ENCODE measurements at places on chromosomes 12 and 14.
A peak's percentile ranks its signal among the peaks of the same experiment; 100 is the strongest.

- no peak for DNase-seq
These were observed 44.1 kb upstream of the KCNJ8 start for GRCh38 chr12:21818627-21819026.

DNA sequence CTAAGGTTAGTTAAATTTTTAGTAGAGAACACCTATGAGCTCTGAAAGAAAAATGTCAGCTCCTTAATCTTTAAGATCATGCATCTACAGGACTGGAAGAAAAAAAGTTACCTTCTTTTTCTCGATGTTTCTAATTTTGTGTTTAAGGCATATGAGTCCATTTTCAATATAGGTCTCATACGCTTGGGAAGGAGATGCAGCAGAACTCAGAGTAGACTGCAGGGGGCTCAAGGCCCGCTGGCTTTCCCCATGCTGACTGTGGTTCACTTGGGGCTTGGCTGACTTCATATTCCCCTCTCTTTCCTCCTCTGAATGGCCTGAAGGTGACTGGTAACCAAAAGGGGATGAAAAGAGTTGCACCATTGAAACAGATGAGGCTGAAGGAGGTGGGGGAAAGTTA lies 1.5 kb downstream of the CAPRIN2 start:
- DNase-seq, result peak; percentile 39

GRCh38 chr12:62834971-62835547 lies 99.9 kb downstream of the PPM1H start:
- no peak for DNase-seq

DNA sequence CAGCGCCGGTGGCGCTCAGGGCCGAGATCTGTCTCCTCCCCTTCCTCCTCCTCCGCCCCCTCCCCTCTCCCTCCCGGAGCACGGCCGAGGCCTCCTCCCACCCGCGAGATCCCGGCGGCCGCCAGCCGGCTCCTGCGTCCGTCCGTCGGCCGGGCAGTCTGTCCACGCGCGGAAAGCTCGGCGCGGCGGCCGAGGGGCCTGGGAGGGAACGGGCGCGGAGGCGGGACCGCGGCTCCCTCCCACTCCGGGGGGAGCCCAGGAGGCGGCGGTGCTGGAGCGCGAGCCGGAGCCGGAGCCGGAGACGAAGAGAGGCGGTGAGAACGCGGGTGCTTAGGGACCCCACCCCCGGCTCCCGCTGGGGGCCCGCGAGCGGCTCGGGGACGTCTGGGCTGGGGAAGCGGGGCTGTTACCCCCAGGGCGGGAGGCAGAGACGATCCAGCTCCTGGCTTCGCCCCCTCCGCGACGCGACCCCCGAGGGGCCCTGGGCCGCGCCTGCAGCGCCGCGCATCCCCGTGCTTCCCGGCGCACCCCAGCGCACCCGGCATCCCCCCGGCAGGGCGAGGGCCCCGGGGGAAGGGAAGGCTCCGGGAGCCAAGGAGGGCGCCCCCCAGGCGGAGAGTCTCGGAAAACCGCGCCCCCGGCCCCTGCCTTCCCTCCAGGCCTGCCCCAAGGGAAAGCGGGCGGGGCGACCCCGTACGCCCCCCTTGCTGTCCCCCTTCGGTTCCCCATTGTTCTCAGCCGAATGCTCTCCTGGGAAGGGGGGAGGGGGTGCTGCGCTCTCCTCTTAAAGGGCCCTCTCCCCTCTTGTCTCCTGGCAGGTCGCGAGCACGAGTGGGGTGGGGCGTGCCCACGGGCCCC lies at the start of gene DTX1:
DTX1 (plus strand) TSS at position 100 of the 858 bp plus-strand sequence. CDS start 1,463 bp downstream, outside the sequence.
- DNase-seq, result no peak

- no peak for DNase-seq
These were observed 13.5 kb upstream of the FKBP11 start for GRCh38 chr12:48938805-48939204.

DNA sequence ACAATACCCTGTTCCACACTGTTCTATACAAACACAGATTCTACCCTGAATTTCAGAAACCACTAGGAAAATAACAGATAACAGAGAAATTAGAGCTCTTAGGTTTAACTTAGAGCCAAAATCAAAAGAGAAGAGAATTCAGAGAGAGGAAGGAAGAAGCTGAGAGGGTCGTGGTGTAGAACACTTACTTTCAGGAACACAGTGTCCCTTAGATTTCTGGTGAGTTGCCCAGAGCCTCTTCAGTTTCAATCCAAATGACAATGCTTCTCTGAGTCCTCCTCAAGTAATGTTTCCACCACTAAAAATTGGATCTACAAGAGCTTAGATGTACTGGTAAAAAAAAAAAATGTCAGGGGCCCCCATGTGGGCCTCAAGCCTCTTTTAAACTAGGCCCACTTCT lies 2.6 kb downstream of the YAF2 start:
- DNase-seq, result peak; percentile 19

DNA sequence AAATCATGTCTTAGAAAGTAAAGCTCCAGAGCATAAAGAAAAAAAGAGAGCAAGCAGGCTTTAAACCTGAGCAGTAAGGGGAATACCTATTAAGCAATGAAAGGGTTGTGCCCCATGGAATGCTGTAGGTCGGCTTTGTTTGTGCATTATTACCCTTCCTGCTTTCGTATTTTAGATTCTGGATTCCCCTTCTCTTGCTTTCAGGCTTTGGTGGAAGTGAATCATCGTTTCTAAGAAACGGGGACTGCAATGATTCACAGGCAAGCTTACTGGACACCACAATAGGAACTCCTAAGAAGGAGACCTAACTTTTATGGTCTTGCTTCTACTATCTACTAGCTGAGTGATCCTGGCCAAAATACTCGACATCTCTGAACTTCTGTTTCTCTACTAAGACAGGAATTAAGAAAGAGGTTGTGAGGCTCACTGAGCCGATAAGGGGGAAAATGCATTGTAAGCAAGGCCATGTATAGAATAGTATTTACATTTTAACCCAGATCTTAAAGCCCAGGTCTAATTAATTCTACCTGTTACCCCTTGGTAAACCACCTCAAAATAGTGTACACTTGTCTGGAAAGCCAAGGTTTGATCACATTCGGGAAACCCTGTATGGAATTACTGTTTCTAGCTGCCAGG lies 1.2 kb upstream of the BMAL2 start:
- peak; percentile 28 for DNase-seq

DNA sequence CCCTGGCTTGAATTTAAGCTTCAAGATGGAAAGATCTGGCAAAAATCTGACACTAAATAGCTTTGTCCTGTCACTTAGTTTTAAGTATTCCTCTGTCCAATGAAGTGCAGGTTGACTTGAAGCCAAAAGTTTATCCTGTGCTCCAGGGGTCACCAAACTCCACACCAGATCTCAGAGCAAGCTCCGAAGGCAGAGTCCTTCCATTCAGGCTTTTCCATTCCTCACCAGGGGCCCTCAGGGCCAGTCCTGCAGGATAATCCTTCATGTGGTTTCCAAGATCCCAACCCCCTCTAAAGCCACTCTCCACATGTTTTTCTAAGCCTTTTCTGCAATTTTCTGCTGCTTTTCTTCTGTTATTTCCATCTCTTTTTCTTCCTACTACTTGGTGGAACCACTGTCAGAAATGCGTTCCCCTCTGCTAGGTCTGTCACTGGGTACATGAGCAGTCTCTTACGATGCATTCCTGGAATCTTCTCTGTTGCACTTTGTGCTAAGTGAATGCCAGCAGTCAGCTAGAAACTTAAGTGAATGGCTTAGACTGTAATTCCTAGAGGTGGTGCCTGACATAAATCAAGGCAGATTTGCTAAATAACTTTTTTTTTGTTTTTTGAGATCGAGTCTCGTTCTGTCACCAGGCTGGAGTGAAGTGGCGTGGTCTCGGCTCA lies 251.4 kb downstream of the MSRB3 start:
- no peak for DNase-seq

- DNase-seq, result no peak
These were observed 41.8 kb upstream of the CRY1 start for GRCh38 chr12:107135177-107135576.

DNA sequence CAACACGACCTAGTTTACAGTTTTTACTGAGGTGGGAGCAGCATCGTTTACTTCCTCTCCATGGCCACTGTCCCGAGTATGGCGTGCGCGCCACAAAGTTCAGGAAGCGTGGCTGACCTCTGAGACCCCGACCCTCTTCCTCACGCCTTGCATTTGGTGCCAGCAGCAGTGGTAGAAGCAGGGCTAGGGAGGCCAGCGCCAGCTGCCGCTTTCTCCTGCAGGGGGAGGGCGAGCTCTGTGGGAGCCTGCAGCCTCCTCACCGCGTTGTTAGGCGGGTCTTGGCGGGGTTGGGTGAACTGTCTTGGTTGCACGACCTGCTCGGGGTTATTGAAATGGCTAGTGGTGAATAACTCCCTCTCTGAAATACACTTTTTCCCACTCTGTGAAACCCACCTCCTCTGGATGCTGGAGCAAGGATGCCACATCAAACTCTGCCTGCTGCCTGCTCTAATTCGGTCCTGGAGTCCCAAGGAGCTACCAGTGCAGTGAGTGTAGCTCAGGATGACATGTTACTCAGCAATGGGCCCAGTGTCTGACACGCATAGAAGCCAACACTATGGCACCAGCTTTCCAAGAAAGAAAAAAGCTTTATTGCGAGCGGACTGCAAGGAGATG lies 22.3 kb upstream of the TDRD9 start:
- DNase-seq, result no peak

- DNase-seq, result peak; percentile 43
These were observed 5.0 kb downstream of the CELA1 start for GRCh38 chr12:51341251-51342007.

DNA sequence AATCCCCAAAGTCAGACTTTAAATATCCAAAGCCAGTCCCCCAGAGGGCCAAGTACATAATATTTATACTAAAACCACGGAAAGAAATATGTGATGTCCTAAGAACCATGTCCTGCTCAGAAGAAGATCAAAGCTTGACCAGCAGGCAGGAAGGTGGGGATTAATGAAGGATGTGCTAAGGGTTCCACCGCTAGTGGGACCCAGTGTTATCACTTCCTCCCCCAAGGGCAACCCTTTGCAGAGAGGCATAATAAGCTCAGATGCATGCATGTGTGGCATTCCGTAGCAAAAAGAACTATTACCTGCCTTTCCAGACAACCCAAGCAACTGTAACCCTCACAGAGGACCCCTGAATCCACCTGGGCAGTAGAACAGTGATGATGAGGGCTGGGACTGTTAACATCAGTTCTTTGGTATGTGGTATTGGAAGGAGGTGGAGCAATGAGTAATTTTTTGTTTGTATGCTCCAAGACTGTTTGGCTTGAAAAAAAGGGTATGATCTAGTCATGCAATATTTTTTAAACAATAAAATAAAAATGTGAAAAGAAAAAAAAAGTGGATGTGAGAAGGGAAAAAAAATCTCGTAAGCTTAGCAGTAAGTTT lies 71.7 kb upstream of the ETV6 start:
- DNase-seq, result no peak

GRCh38 chr12:118175823-118176447 lies 40.0 kb downstream of the PEBP1 start:
- DNase-seq, result no peak

GRCh38 chr12:575129-575502 lies 88.1 kb downstream of the NINJ2 start:
- DNase-seq, result no peak

GRCh38 chr12:28884904-28885679 lies 264.0 kb upstream of the FAR2 start:
- DNase-seq, result no peak

- DNase-seq, result no peak
These were observed 161.8 kb upstream of the IGF1 start for GRCh38 chr12:102642199-102642598.

- no peak for DNase-seq
These were observed 218.8 kb upstream of the TMPO start for GRCh38 chr12:98296462-98297079.

DNA sequence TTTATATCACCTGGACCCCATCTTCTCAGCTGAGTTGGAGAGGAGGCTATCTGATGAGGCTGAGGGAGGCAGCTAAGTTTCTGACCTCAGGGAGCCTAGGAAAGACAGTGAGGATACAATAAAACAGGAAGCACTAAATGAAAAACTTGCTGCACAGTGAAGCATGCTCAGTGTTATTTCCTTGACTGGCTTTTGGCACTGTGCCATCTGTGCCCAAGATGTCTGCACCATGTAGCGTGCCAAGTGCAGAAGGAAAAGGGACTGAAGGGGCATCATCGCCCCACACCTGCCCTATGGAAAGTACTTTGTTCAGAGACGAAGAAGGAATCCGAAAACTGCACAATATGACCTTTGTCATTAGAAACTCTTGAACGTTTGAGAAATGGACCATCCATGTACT lies 102.7 kb downstream of the ANO4 start:
- no peak for DNase-seq

GRCh38 chr12:97112136-97112535 lies 205.1 kb downstream of the NEDD1 start:
- peak; percentile 38 for DNase-seq

DNA sequence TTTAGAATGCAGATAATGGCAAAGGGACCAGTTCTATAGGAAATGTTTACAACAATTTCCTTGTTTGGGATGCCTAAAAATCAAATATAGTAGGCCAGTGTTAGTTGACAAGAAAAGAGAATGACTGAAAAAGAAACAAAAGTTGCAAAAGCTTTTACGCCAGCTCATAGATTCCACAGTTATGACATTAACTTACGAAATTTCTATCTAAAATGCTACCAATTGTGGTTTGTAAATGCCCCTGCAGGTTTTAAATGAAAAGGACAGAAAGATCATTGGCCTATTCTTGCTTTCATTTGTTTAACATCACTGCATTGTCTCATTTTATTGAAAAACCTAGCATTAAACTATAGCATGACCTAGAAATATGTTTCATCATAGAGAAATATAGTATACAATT lies 345.8 kb downstream of the CCDC91 start:
- DNase-seq, result no peak

DNA sequence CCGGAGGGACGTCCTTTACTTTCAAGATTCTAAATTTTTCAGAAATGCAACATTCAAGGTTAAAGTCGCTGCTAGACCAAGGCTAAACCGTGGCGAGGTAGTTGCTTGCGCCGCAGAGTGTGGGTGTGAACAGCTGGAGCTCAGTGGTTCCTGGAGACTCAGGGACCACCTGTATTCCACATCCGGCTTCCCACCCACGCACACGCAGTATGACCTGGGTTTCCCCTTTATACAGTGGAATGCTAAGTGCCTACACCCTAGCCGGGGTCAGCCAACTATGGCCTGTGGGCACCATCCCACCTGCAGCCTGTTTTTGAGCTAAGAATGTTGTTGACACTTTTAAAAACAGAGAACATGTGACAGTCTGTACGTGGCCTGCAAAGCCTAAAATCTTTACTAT lies 42.9 kb upstream of the TESC start:
- no peak for DNase-seq

GRCh38 chr12:26193539-26193938 lies 1.8 kb upstream of the SSPN start:
- no peak for DNase-seq

Measured in spinal cord (tissue), 10 donors.